CD4-positive, alpha-beta T cell treated with Interleukin-15 for 1 hour (primary cell): ENCODE measurements at places on chromosomes 6 and 20.

DNA sequence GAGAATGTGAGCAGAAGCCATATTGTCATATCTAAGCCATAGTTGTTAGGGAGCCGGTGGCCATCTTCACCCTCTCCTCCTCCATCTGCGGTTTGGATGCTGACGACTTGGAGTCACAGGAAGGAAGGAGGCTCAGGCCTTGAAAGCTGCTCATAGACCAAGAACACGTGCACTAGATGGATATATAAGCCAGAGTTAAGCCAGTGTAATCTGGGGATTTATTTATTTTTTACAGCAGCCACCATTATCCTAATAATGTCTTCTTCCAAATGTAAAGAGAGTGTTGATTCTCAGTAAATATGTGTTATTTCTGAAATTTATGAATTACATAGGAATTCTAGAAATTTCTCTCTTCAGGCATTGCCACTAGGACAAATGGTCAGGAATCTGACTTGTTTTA lies 689.9 kb downstream of the QKI start:
- DNase-seq: no peak

GRCh38 chr20:32229251-32229747 lies 21.6 kb downstream of the POFUT1 start:
- no peak for DNase-seq

DNA sequence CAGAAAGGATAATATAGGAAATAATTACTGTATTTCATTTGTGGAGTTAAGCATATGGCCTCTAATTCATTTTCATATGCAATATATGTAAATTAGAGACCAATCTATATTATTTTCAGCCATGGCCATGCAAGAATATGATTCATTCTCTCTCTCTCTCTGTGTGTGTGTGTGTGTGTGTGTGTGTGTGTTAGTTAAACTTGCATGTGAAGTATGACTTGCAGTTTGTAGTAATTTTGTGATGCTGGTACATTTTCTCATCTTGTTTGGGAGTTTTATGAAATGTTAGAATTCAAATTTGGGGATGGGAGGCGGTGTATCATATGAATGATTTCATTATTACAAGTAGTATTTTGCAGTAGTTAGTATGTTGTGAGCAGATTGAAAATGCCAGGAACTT lies 74.8 kb downstream of the JARID2 start:
- DNase-seq: no peak

DNA sequence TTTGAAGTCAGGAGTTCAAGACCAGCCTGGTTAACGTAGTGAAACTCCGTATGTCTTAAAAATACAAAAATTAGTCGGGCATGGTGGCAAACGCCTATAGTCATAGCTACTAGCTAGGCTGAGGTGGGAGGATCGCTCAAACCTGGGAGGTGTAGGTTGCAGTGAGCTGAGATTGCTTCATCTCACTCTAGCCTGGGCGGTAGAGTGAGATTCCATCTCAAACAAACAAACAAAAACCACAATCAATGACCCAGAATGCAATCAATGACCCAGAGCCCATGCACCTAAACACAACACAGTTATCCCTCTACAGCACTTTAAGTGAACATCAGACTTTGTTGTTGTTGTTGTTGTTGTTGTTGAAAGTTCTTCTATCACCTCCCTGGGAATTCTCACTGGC lies 77.9 kb downstream of the MYB start:
- DNase-seq: no peak

GRCh38 chr6:135604035-135604860 lies 106.7 kb upstream of the AHI1 start:
- no peak for DNase-seq

GRCh38 chr6:8939615-8940014 lies 504.3 kb upstream of the SLC35B3 start:
- no peak for DNase-seq

- DNase-seq: no peak
These were observed 10.2 kb downstream of the FOXC1 start for GRCh38 chr6:1619673-1620503.

GRCh38 chr6:96899019-96899418 lies 1.3 kb upstream of the NDUFAF4 start:
- DNase-seq: no peak

- no peak for DNase-seq
These were observed 17.4 kb downstream of the CNBD2 start for GRCh38 chr20:35985806-35986205.

DNA sequence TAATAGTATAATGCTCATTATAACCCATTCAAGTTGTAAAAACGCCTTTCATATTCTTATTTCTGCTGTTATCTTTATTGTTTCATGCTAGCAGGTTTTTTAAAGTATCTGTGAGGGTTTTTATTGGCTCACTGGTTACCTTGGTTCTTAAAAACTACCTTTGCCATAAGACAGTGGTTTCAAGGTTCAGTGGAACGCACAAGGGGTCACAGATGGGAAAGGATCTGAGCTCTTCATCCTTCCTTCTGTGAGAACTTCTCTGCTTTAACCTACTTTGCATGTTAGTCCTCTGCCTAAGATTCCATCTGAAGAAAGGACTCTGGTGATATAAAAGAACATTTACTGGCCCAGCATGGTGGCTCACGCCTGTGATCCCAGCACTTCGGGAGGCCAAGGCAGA lies 492.6 kb downstream of the CD83 start:
- no peak for DNase-seq

DNA sequence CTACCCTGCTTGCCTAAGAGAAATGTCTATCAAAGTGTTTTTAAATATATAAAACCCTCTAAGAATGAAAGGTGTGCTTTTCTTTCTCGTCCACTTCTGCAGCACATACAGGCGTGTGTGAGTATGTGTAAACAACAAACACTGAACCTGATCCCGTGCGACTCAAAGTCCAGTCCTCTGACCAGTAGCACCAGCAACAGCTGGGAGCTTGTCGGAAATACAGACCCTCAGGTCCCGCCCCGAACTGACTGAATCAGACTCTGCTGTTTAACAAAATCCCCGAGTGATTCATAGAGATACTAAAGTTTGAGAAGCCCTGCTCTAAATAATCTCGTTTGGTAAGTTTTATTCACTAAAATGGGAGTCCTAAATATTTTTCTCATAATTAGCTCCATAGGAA lies 208.0 kb upstream of the KCNQ5 start:
- no peak for DNase-seq

DNA sequence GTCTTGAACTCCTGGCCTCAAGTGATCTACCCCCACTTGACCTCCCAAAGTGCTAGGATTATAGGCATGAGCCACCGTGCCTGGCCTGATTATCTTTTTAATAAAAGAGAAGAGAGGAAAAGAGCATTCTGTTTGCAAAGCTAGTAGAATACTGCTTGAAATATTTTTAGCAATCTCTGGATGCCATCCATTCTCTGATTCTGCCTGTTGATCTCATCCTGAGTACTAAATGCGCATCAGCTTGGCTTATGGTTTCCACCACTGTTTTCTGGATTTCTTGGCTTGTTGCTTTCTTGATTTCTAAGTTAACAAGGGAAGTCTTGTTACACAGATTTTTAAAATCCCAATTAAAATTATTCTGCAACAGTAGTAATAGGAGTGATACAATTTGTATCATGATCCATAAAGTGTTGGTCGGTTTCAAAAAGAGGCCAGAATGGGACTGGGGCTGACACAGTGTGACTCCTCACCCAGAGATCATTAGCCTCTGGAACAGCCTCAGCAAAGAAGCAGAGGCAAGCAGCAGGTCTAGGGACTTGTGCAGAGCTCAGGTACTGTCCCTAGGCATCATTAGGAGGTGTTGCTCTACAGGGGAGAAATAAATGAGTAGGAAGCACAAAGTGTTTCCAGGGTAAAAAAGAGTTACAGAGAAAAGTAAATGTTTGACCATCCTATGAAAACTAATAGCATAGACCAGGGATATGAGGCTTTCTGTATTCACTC lies 17.8 kb upstream of the SLC16A10 start:
- DNase-seq: no peak

- no peak for DNase-seq
These were observed 241.0 kb downstream of the ADGRG6 start for GRCh38 chr6:142542704-142543233.

GRCh38 chr6:170057961-170058877 lies 232.7 kb downstream of the DLL1 start:
- no peak for DNase-seq

- no peak for DNase-seq
These were observed 120.6 kb downstream of the GFRAL start for GRCh38 chr6:55447891-55448290.

DNA sequence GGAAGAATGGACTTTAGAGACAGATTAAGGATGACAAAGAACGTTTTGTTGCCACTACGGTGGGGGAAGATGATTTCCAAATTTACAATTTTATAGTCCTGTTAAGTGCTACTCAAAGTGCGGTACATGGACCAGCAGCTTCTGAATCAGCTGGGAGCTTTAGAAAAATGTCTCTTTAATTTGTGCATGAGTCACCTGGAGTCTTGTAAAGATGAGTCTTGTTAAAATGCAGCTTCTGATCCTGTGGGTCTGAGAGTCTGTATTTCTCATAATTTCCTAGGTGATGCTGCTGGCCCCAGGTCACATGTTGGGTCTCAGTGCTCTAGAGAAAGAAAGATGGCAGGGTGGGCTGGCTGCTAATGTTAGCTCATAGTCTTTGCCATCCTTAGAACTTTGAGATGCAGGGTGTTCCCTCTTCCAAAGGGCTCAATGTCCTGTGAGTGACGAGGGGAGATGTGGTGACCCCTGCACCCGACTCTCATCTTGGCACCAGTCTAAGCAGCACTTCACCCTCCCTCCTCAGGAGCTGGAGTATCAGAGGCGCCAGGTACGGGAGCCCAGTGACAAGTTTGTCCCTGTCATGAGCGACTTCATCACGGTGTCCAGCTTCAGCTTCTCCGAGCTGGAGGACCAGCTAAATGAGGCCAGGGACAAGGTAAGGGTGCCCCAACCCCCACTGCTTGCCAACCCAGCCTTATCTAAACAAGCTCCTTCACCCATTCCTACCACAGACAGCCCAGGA lies 34.5 kb downstream of the MOCS1 start:
- DNase-seq: no peak

DNA sequence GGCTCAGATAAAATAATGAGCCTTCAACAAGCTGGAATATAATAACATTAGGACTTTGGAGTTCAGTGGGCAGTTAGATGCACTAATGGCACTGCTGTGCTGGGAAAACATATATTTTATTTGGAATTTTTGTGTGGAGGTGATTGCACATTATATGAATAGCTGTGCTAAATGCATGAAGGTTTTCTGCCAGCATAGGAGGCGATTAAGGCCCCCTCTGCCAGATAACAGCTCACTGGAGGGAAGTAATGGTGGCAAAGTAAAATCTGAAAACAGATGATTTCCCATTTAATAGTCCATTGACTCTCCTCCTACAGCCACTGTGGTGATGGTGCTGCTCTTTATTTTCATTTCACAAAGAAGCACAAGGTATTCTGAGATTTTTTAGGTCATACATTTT lies 326.0 kb downstream of the GRIK2 start:
- no peak for DNase-seq

DNA sequence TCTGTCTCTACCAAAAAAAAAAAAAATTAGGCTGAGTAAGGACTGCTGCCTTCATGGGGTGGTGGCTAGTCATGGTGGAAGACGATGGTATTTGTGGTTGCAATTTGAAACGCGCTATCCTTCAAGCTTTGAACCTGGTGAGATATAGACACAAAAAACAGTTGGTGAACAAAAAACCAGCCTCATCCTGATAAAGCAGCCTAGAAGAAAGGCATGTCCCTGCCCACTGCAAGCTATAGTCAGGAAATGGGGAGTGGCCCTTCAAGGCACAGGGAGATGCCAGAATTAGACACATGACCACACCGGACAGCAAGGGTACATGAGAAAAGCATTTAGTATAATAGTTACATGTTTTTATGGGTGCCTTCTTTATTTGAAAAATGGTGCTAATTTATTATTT lies 193.6 kb downstream of the NFATC2 start:
- DNase-seq: no peak

DNA sequence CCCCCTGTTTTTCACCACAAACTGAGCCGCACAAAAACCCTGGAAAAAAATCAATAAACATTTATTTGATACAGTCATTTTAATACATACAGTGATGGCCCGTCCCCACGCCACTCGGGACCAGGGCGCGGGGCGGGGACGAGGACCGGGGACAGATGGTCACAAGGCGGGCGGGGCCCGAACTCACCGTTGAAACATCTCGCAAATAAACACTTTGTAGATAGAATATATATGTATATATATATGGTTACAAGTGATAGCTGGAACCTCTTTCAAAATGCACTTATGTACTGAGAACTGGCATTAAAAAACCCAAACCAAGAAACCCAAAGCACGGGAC lies 418 bp upstream of the UCKL1 start:
- no peak for DNase-seq

- DNase-seq: no peak
These were observed 60.3 kb downstream of the VTA1 start for GRCh38 chr6:142207265-142207877.

GRCh38 chr6:47545223-47545622 lies 67.6 kb downstream of the CD2AP start:
- no peak for DNase-seq

- peak; percentile 13 for DNase-seq
These were observed 42.9 kb downstream of the MOCS1 start for GRCh38 chr6:39891353-39891752.

- DNase-seq: no peak
These were observed 36.7 kb downstream of the LRFN2 start for GRCh38 chr6:40550202-40551101.

- no peak for DNase-seq
These were observed 28.1 kb downstream of the DACT2 start for GRCh38 chr6:168291450-168291849.

DNA sequence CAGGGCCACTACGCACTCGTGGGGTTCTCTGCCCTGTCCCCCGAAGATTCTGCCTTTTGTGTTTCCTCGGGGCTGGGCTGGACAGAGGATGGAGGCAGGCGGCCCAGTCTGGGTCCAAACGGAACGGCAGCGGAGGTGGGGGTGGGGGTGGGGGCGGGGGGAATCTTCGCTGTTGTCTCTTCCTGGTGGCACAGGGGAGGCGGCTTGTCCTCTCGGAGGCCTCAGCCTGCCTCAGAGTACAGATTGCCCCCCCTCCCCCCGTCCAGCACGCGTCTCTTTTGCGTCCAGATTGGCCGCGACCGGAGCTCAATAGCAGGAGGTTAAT lies 1.4 kb upstream of the INSM1 start:
- DNase-seq: no peak

GRCh38 chr6:23775127-23775526 lies 350.9 kb upstream of the NRSN1 start:
- DNase-seq: no peak

DNA sequence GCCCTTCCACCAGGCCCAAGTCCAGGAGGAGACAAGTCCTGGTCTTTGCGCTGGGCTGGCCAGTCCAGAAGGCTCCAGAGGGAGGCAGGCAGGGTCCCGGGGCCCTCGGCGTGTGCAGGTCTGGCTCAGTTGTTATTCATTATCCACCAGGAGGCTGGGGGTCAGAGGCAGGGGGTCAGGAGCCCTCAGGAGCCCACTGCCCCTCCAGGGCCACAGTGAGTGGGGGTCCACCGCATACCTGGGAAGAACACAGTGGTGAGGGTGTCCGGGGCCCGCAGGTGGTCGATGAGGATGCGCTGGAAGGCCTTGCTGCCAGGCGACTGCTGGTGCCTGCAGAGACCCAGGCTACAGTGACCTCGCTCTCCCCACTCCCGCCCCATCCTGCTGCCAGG lies 4.4 kb upstream of the C20orf144 start:
- DNase-seq: no peak
